Hippocampal formation (tissue), 2 donors: ENCODE measurements at places on chromosomes 5 and 9.

- DNase-seq: no peak
Measured at GRCh38 chr5:157570531-157571200, 4.9 kb downstream of the ADAM19 start.

DNA sequence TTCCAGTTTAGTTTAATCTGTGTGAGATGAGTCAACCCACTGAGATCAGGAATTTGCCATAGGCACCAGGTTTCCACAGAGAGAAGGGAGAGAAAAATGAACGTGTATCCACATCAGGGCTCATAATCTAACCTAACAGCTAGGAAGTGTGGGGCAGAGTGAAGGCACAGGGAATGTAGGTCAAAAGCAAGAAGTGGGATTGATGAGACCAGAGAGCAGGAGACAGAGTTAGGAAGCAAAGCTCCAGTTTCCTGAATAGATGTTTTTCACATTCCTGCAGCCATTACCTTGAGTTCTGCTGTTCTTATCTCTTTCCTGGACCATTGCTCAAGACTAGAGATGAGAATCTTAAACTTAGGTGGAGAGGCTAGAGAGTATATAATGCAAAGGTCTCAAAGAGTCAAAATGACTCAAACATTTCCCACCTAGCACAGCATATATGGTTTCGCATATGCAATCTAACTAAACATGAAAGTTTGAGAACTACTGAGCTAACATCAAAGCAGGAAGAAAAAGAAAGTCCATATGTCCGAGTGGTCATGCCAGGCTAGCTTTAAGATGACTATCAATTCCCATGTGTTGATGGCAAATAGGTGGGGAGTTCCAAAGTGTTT lies 41.1 kb upstream of the GNAQ start:
- DNase-seq: no peak

DNA sequence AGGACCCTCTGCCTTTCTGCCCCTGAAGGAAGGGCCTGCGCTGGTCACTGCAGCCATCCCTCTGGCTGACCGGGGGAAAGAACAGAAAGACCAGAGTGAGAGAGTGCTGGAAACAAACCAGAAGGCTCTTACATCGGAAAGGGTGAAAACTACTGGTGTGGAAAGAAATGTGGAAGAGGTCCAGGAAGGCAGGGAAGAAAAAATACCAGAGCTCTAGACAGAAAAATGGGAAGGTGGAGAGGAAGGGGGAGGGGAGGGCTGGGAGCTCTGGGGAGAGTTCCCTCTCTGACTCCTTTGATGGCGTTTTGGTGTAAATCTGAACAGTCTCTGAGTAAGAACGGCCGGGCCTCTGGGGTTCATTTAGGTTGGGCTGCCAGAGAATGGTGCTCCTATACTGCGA lies 47.7 kb downstream of the COL23A1 start:
- no peak for DNase-seq

GRCh38 chr5:142542906-142543305 lies 143.0 kb downstream of the FGF1 start:
- DNase-seq: no peak

DNA sequence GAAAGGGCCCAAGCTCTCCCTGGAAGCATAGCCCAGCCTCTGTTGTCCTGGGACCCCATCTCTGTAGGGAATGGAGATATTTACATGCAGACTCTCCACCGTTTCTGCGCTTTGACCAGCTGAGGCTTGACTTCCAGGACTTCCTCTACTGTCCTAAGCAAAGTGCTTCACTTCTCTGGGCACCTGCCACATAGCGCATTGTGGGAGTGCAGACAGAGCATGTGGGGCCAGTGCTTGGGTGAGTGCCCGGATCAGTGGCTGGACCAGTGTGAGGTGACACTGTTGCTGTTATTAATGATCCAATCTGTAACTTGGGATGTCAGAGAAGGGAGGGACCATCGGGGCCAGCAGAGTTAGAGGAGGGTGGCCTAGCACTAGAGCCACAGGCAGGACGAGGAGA lies 10.5 kb downstream of the CXCL14 start:
- DNase-seq: no peak

DNA sequence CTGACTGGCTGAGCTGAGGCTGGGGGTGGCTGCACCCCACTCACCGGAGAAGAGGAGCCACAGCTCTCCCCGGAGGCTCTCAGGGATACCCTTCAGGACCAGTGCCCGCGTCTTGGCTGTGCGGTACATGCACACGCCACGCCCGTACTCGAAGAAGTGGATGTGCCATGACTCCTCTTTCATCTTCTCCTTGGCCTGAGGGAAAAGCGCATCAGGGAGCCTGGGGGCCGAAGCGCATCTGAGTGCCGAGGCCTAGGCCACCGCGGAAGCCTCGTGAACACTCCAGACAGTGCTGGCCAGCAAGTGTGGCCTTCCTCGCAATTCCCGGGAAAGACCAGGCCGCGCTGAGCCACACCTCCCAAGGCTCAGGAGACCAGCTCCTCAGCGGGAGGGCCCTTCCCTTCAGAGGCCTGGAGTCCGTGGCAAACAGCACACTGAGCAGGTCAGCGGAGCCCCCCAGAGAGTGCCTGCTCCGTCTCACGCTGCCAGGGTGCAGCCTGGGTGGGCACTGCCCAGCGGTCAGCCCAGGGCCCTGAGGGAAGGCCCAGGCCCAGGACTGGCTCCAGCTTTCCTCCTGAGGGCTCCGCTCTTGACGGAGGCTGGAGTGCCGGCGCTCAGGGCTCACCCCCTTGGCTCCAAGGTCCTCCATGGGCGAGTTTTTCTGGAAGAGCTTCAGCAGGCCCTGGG lies 20.5 kb upstream of the MRNIP start:
- no peak for DNase-seq

GRCh38 chr5:128101676-128102075 lies 18.1 kb downstream of the SLC12A2 start:
- no peak for DNase-seq

GRCh38 chr9:27426511-27427271 lies 97.4 kb upstream of the IFNK start:
- DNase-seq: no peak

DNA sequence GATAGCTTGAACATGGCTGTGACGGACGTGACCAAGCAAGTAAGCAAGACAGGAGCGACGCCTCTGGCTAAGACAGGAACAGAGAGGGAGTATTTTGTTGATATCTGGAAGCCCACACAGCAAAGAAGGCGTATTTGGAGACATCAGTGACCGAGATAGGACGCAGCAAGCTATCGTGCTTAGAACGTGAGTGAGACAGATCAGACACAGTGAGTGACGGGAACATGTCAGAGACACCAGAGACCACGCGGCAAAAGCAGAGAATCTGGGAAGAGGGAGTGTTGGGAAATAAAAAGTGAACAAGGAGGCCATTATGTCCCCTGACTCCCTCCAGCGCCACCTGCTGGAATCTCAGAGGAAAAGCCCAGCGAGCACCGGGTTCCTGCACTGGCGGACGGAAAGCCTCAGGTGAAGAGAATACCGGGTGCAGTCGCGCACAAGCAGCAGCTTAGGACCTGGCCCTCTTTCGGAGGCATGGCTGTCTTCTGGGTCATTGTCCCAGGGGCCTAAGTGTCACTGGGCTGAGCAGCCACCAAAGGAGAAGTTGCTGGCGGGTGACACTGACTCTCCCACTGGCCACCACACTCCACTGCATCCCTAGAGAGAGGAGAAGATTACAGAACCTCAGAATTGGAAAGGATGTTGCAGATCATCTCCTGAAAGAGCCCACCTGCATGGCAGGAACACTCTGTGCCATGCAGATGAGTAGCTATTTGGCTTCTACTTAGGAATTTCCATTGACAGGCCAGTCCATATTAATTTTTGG lies 99.1 kb downstream of the FBXO38 start:
- no peak for DNase-seq

- DNase-seq: no peak
Measured at GRCh38 chr5:126516852-126517251, 78.2 kb downstream of the ALDH7A1 start.

DNA sequence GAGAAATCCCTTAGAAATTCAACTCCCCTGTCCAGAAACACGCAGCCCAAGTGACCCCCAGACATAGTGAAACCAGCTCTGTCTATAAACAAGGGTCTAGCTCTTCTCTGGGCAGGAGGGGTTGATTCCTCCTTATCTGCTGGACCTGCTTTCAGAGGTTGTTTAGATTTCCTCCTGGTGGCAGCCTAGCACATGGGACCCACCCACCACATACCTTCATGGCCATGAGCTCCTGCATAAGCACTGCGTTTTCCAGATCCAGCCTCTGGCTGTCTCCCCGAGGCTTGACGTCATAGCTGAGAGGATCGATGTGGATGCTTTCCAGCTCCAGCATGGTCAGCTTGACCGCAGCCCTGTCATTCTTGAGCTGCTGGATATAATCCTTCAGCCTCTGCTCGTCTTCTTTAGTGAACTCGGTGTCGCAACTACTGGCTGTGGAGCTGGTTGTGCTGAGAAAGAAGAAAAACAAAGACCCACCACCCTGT lies 77.0 kb downstream of the DCP2 start:
- no peak for DNase-seq

- DNase-seq: no peak
Measured at GRCh38 chr9:130942084-130942483, 3.0 kb upstream of the FIBCD1 start.

DNA sequence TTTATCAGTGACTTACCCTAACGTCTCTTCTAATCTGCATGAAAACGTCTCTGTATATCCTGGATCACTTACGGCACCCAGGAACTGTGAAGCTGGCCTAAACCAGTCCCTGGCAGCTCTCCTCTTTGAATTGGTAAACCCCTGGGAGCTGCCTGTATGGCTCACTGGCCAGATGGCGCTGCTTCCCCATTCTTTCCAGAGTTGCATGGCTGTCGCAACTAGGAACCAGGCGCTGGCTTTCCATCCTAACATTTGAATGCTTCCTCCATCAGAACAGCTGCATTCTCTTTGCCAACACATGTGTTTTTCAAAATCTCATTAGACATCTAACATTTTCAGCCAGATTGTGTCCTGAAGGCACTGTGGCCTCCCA lies 8.0 kb upstream of the PCA3 start:
- DNase-seq: peak; percentile 17

DNA sequence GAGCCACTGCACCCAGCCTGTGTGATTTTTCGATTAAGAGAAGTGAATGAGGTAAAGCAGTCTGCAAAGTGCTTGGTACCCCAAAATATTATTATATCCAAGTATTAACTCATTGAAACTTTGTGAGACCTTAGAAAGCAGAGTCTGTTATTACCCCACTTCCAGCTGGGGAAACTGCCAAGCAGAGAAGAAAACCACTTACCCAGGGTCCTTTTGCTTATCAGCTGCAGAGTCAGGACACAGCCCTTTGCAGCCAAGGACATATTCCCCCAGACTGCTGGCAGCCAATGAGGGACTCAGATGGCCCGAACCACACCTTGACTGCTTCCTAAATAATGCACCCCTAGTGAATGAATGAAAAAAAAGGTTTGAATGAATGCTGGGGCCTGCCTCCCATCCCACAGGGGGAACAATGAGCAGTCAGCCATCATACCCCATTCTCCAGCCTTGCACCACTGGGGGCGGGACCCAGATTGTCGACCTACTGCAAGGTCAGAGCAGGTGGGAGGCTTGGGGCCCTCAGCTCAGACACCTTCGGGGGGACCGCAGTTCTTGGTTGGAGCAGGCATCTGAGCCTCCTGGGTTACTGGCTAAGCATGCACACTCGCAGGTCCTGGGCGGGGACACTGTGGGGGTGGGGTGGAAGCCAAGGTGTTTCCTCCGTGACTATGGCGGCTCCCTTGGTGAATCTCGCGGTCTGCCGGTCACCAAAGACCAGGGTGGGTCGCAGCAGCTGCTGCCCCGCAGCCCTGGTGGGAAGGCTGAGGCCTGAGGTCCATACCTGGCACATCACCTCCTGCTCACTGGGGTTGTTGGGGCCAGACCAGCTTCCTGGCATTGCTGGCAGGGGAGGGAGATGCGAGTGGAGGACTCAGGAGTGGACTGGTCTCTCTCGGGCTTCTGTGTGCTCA lies 29.7 kb downstream of the PRRT1B start:
- no peak for DNase-seq

GRCh38 chr9:21081999-21082398 lies 4.3 kb upstream of the IFNB1 start:
- DNase-seq: no peak

DNA sequence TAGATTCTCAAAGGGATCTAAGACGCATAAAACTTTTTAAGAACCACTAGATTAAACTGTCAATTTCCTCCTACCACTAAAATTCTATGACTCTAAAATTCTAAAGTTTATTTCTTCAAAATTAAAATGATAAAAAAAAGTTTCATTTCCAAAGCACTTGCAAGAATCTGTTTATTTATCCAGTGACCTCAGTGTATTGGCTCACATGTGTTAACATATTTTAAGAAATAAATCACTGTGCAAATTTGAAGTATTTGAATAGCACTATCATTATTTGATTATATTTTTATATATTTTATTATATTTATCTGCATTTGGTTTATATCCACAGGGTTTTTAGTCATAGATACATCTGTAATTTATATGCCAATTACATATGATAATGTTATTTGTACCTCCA lies 62.2 kb upstream of the SLC12A2 start:
- DNase-seq: no peak

DNA sequence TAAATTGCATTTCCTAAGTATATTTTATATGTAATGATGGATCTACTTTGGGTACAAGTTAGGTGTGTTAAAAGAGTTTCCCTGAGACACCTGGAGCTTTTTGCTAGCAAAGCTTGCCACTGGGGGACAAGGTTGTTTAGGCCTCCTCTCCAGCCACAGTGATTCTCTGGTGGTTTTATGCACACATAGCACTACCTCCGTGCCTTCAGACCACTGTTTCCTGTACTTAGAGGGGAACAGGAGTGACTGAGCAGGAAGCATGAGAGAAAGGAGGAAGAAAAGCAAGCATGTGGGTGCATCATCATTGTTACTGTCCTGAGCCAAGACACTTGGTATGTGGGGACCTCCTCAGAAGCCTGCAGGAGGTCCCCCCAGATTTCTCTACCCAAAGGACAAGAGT lies 272.1 kb downstream of the RASEF start:
- no peak for DNase-seq

- no peak for DNase-seq
Measured at GRCh38 chr9:106891286-106891685, 28.3 kb downstream of the ZNF462 start.

DNA sequence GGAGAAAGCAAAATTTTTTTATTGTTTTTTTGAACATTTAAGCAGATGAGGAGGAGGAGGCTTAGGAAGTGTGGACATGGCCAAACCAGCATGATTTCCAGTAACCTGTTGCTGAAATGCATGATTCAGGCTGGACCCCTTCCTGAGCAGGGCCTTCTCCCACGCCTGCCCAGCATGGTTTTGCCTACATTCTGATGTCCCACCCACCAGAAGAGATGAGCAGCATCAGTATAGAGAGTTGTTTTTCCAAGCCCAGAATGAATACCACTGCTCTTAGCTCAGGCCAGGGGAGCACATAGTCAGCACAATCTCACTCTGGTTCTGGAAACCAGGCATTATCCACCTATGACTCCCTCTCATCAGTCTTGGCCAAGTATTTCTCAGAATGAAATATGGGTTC lies 90.1 kb downstream of the PAPPA start:
- DNase-seq: no peak

GRCh38 chr9:30630459-30630858 lies 1754.0 kb upstream of the ACO1 start:
- no peak for DNase-seq

DNA sequence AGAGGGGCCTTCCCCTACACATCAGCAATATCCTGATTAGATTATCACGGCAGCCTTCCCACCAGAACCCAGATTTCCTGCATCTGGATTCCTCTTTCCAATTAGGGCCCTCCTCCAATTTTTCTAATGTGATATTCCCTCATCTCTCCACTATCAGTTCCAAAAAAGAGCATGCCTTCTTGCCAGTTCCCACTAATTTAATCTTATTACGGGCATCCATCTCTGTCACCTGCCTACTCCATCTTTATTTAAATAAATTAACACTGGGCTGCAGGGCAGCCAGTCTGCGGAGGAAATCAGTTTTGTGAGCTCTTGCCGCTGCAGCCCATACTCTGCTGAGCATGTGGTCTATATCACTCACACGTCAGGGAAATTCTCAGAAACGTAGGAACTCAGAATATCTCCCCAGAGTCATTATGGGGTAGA lies 16.6 kb upstream of the FBP2 start:
- DNase-seq: no peak
